ENCODE measurements at places on chromosomes 6 and 20. TPM values are rescaled to one million over a fixed set of nuclear protein-coding genes. Genes with fewer than 3 reads are reported as not detected.
A peak's percentile ranks its signal among the peaks of the same experiment; 100 is the strongest.

The MAFB gene
- total RNA-seq: 0.17 TPM

The ZCCHC3 gene
- 11.1 TPM for total RNA-seq

The ENTPD6 gene
- 56.3 TPM for total RNA-seq

The C20orf202 gene
- 0.22 TPM for total RNA-seq

The LGSN gene
- not detected for total RNA-seq

The VNN1 gene
- total RNA-seq: 12.4 TPM

The GINS1 gene
- total RNA-seq: 10.3 TPM

The OOEP gene
- 7.0 TPM for total RNA-seq

The PRDM13 gene
- 1.3 TPM for total RNA-seq

The TEAD3 gene
- 27.3 TPM for total RNA-seq

The MEP1A gene
- not detected for total RNA-seq

The CCHCR1 gene
- total RNA-seq: 105 TPM

The FOXA2 gene
- total RNA-seq: 1.1 TPM

The SUMO4 gene
- total RNA-seq: 1.4 TPM

- peak overlapping the region; percentile 65 for H3K4me3 ChIP-seq
- no peaks in the 10 kb centered on the region for H3K27me3 ChIP-seq
- H3K4me1 ChIP-seq: peaks cover 73% of the 10 kb centered on the region
Measured at GRCh38 chr6:11218102-11218442, 14.4 kb downstream of the NEDD9 start.

- H3K27me3 ChIP-seq: no peaks in the 10 kb centered on the region
- peaks cover 11% of the 10 kb centered on the region for H3K36me3 ChIP-seq
- no peak overlapping the region for H3K4me3 ChIP-seq
- DNase-seq: no peak
- H3K4me1 ChIP-seq: no peaks in the 10 kb centered on the region
Measured at GRCh38 chr6:159999240-159999671, 30.4 kb downstream of the IGF2R start.

GRCh38 chr20:8876366-8876765 lies 192.5 kb upstream of the PLCB4 start:
- DNase-seq: no peak
- no peak overlapping the region for H3K27ac ChIP-seq
- H3K4me3 ChIP-seq: no peak overlapping the region
- H3K4me1 ChIP-seq: peaks cover 8% of the 10 kb centered on the region
- H3K27me3 ChIP-seq: no peaks in the 10 kb centered on the region

GRCh38 chr6:117555882-117556498 lies 46.3 kb downstream of the GOPC start:
- peak; percentile 61 for DNase-seq
- no peaks in the 10 kb centered on the region for H3K27me3 ChIP-seq
- H3K4me3 ChIP-seq: no peak overlapping the region
- H3K27ac ChIP-seq: peak overlapping the region; percentile 10

- H3K27ac ChIP-seq: no peak overlapping the region
- DNase-seq: no peak
- H3K4me1 ChIP-seq: peaks cover 12% of the 10 kb centered on the region
- no peak overlapping the region for H3K4me3 ChIP-seq
- no peaks in the 10 kb centered on the region for H3K36me3 ChIP-seq
- H3K27me3 ChIP-seq: peaks cover 14% of the 10 kb centered on the region
Measured at GRCh38 chr6:125510405-125510804, 208.6 kb upstream of the HDDC2 start.

- H3K4me3 ChIP-seq: no peak overlapping the region
- no peak overlapping the region for H3K27ac ChIP-seq
- H3K4me1 ChIP-seq: peaks cover 7% of the 10 kb centered on the region
- peak; percentile 4 for DNase-seq
Measured at GRCh38 chr6:149160943-149161342, 156.6 kb upstream of the TAB2 start.

GRCh38 chr6:110953633-110954303 lies 4.7 kb upstream of the GTF3C6 start:
- peaks cover 8% of the 10 kb centered on the region for H3K36me3 ChIP-seq
- H3K27me3 ChIP-seq: no peaks in the 10 kb centered on the region
- no peak overlapping the region for H3K27ac ChIP-seq
- peaks cover 39% of the 10 kb centered on the region for H3K4me1 ChIP-seq

- no peak for DNase-seq
- no peak overlapping the region for H3K4me3 ChIP-seq
- H3K4me1 ChIP-seq: no peaks in the 10 kb centered on the region
- H3K27ac ChIP-seq: no peak overlapping the region
- H3K27me3 ChIP-seq: no peaks in the 10 kb centered on the region
Measured at GRCh38 chr6:137190583-137191094, 17.2 kb upstream of the IL22RA2 start.

DNA sequence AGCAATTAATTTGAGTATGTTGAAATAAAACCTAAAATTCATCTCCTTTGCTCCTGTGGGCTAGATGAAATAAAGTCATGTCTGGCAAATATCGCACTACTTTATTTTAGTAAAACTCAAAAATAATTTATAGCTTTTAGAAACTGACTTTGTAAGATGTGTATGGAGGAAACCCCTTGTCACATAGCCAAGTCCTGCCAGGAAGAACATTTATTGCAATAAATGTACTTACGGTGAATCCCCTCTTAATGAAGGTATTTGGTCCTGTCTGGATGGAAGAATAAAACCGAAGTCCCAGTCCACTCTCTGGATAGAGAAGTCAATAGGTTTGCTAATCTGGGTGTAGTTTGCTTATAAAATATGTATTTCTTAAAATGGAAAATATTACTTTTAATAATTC lies 1226.8 kb upstream of the MAP3K7 start:
- DNase-seq: no peak
- H3K4me1 ChIP-seq: peaks cover 8% of the 10 kb centered on the region
- no peak overlapping the region for H3K4me3 ChIP-seq
- no peak overlapping the region for H3K27ac ChIP-seq
- H3K36me3 ChIP-seq: no peaks in the 10 kb centered on the region

DNA sequence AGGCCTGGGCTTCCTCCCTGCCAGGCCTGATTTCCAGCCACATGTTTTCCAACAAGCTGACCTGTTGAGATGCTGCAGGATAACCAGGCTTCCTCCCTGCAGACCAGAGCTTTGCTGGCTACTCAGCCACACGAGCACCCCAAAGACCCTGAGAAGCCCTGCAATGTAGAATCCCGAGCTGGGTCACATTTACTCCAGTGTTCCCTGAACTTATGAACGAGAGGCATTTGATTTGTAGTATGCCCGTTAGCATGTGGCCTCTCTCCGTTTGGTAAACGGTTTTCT lies 4.0 kb downstream of the SIRPA start:
- H3K27me3 ChIP-seq: no peaks in the 10 kb centered on the region
- H3K27ac ChIP-seq: no peak overlapping the region
- H3K4me1 ChIP-seq: peaks cover 30% of the 10 kb centered on the region
- peaks cover 23% of the 10 kb centered on the region for H3K36me3 ChIP-seq

- H3K4me1 ChIP-seq: peaks cover 29% of the 10 kb centered on the region
- no peaks in the 10 kb centered on the region for H3K27me3 ChIP-seq
- H3K27ac ChIP-seq: no peak overlapping the region
- no peak overlapping the region for H3K4me3 ChIP-seq
Measured at GRCh38 chr6:71582820-71583219, 294.2 kb downstream of the OGFRL1 start.

GRCh38 chr6:35668096-35668495 lies 20.6 kb downstream of the FKBP5 start:
- no peak overlapping the region for H3K27ac ChIP-seq
- H3K27me3 ChIP-seq: no peaks in the 10 kb centered on the region
- H3K4me3 ChIP-seq: no peak overlapping the region
- no peak for DNase-seq
- H3K4me1 ChIP-seq: no peaks in the 10 kb centered on the region

GRCh38 chr20:33810259-33810658 lies 889 bp upstream of the CHMP4B start:
- no peak overlapping the region for H3K27ac ChIP-seq
- H3K27me3 ChIP-seq: no peaks in the 10 kb centered on the region
- DNase-seq: no peak
- H3K36me3 ChIP-seq: peaks cover 38% of the 10 kb centered on the region
- H3K4me3 ChIP-seq: no peak overlapping the region
- peaks cover 34% of the 10 kb centered on the region for H3K4me1 ChIP-seq

DNA sequence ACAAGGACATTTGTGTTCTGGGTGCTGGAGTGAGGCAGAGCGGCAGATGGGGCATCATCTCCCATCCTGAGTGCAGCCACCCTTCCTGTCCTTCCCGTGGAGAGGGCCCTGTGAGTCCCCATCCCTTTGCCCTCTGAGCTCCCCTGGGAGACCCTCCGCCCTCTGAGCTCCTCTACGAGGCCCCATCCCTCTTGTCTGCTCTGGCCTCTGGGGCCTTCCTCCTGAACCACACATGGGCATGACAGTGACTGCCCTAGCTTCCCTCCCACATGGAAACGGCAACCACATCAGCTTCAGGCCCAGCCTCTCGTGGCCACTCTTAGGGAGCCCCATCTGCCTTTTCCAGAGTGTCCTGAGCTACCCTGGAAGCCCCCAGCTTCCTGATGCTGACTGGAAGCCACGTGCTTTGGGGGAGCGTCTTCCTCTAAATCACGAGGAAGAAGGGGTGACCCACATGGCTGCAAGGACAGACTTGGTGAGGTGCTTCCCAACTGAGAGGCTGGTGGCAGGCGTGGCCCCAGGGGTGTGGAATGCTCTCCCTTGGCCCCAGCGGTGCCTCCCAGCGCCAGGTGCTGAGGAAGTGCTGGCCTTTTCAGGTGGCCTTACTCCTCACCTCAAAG lies 52.6 kb downstream of the GINS1 start:
- H3K27me3 ChIP-seq: no peaks in the 10 kb centered on the region
- no peak for DNase-seq
- H3K27ac ChIP-seq: no peak overlapping the region

DNA sequence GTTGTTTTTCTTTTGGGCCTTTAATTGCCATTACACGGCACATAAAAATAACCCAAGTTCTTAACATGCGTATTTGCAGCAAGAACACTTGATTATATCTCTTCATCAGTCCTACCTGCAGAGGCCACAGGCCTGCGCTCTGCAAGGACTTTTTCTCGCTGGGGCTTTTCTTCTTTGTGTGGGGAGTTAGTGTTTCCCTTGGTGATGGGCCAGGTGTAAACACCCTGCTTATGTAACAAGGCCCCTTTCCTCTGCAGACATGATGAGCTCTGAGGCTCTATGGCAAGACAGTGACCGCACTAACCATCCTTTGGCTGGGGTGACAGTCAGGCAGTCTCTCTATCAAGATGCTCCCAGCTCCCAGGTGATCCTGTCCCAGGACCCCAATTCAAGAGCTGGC lies 97.8 kb upstream of the PCSK2 start:
- no peak overlapping the region for H3K27ac ChIP-seq
- DNase-seq: no peak
- H3K27me3 ChIP-seq: peaks cover 8% of the 10 kb centered on the region
- no peak overlapping the region for H3K4me3 ChIP-seq

GRCh38 chr6:169156793-169157147 lies 96.9 kb downstream of the THBS2 start:
- DNase-seq: no peak
- no peak overlapping the region for H3K27ac ChIP-seq
- no peaks in the 10 kb centered on the region for H3K4me1 ChIP-seq
- H3K27me3 ChIP-seq: no peaks in the 10 kb centered on the region
- no peaks in the 10 kb centered on the region for H3K36me3 ChIP-seq

GRCh38 chr6:32665661-32666060 lies 796 bp downstream of the HLA-DQB1 start:
- H3K27me3 ChIP-seq: no peaks in the 10 kb centered on the region
- H3K4me3 ChIP-seq: peak overlapping the region; percentile 79
- no peak for DNase-seq
- peaks cover 49% of the 10 kb centered on the region for H3K36me3 ChIP-seq
- peak overlapping the region; percentile 55 for H3K27ac ChIP-seq

- H3K4me3 ChIP-seq: no peak overlapping the region
- H3K27ac ChIP-seq: no peak overlapping the region
- no peaks in the 10 kb centered on the region for H3K27me3 ChIP-seq
- no peaks in the 10 kb centered on the region for H3K36me3 ChIP-seq
- no peak for DNase-seq
Measured at GRCh38 chr6:30035784-30036183, 25.3 kb upstream of the POLR1H start.

GRCh38 chr6:111076024-111076695 lies 11.1 kb upstream of the SLC16A10 start:
- H3K4me3 ChIP-seq: no peak overlapping the region
- peak; percentile 22 for DNase-seq
- no peaks in the 10 kb centered on the region for H3K36me3 ChIP-seq
- H3K27ac ChIP-seq: no peak overlapping the region
- no peaks in the 10 kb centered on the region for H3K4me1 ChIP-seq

DNA sequence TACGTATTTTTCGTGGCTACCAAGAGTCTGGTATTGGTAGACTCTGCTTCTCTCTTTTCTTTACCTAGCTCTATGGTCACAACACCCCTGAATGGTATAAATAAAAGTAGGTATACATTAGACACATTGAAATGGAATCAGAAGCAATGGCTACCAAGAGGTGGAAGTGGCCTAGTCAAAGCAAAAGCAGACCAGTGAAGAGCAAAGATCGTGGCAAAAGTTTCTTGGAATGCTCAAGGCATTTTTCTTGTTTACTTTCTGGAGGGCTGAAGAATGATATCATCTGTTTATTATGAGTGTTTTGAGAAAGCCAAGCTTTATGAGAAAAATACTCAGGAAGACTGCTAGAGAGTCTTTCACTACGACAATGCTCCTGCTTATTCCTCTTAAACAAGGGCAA lies 28.6 kb upstream of the MOCS1 start:
- no peak for DNase-seq
- H3K36me3 ChIP-seq: no peaks in the 10 kb centered on the region
- no peak overlapping the region for H3K27ac ChIP-seq
- H3K4me3 ChIP-seq: no peak overlapping the region
- no peaks in the 10 kb centered on the region for H3K4me1 ChIP-seq

- no peak overlapping the region for H3K4me3 ChIP-seq
- no peak for DNase-seq
- peak overlapping the region; percentile 53 for H3K27ac ChIP-seq
- peaks cover 18% of the 10 kb centered on the region for H3K36me3 ChIP-seq
- H3K4me1 ChIP-seq: peaks cover 55% of the 10 kb centered on the region
- no peaks in the 10 kb centered on the region for H3K27me3 ChIP-seq
Measured at GRCh38 chr6:128422200-128422599, 98.2 kb downstream of the PTPRK start.

GRCh38 chr20:41185013-41185757 lies 47.8 kb downstream of the PLCG1 start:
- no peak overlapping the region for H3K4me3 ChIP-seq
- no peaks in the 10 kb centered on the region for H3K36me3 ChIP-seq
- no peak for DNase-seq
- H3K27me3 ChIP-seq: no peaks in the 10 kb centered on the region

DNA sequence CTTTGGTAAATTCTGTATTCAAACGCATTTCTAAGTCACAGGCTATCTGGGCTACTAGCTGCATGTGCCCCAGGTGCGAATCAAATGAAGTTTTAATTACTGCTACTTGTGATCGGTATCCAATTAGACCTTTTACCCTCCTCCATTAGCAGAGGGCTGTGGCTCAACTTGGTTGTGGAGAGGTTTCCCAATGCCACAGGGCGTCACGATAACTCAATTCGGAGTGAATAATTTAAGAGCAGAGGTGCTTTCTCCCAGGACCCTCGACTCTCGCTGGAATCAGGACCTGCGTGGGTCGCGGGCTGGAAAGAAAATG lies 640 bp downstream of the SAYSD1 start:
- no peak for DNase-seq
- peak overlapping the region; percentile 99 for H3K4me3 ChIP-seq
- H3K27ac ChIP-seq: peak overlapping the region; percentile 86
- H3K27me3 ChIP-seq: no peaks in the 10 kb centered on the region
- H3K36me3 ChIP-seq: peaks cover 18% of the 10 kb centered on the region

Measured in Calu3 (cell line).